ENCODE measurements at places on chromosomes 12 and 14.

DNA sequence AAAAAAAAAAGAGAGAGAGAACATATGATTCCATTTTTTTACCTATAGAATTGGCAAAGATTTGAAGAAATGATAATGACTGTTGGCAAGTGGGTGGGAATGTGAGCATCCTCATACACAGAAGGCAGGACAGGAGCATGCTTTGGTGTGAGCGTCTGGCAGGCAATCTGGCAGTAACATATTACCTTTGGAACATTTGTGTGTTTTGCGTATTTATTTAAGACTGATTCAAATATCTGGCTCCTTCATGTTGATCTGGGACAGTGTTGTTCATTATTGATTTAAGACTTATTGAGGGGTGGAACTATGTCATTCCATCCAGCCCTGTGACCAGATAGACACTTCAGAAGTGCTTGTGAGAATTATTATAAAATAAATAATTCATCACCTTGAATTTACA is 53.1 kb downstream of the PPP1R36 start:
- DNase-seq = no peak

DNA sequence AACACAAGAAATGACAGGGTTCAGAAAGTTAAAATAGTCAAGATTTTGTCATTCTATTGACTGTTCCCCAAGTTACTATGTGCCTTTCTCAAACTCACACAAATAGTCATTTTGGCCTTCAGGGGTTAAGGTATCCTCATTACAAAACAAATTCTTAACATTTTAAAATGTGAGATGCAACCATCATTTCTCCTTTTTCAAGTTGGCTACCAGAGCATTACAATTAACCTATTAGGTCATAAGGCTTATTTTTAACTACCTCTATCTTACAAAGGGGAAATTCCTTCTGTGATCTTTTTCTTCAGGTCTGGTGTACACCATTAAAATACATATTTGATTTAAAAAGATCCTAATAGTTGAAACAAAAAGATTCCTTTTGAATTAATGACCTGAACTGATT is 61.2 kb downstream of the SLC38A1 start:
- no peak for DNase-seq

DNA sequence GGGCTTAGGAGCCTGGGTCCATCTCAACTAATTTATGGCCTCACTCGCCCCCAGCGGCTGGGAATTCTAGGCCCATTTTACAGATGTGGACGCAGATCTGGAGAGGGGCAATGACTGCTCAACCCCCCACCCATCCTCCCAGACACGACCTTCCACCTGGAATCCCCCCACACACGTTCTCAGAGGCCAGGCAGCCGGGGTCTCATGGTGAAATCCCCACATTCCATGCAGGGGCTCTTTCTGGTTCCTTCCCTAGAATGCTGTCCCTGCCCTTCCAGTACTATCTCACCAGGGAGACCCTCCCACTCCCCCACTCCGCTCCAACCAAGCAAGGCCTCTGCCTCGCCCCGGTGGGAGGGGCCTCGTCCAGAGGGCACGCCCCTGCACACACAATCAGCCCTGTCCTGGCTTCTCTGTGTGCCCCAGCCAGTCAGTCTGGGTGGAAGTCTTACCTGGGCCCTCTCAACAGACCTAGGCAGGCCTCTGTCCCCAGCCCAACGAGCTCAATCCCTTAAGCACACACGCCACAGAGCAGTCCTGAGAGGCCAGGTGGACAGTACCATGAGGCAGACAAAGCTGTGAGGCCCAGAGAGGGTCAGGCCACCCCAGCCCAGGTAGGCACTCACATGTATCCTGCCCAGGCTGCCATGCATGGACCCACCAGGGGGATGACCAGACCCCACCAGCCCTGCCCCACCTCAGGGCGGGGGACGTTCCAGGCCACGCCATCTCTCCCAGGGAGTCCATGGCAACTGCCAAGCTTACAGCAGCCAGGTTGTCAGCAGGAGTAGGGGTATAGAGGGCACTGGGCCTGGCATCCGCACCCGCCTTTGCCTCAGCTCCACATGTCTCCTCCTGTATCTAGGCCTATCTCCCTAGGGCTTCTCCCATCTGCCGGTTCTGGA is 1.3 kb upstream of the ANKRD9 start:
- DNase-seq = no peak

GRCh38 chr12:113374823-113375428 is 16.5 kb downstream of the PLBD2 start:
- no peak for DNase-seq

- no peak for DNase-seq
Observed at GRCh38 chr14:100542619-100543205, 44.5 kb downstream of the BEGAIN start.

- no peak for DNase-seq
Observed at GRCh38 chr12:25830456-25830855, 128.0 kb upstream of the RASSF8 start.

- DNase-seq = no peak
Observed at GRCh38 chr12:27083861-27084394, 1.6 kb upstream of the C12orf71 start.

- DNase-seq = no peak
Observed at GRCh38 chr12:78494911-78495310, 369.7 kb upstream of the SYT1 start.

GRCh38 chr14:96938946-96939345 is 141.8 kb downstream of the VRK1 start:
- no peak for DNase-seq

GRCh38 chr14:45990252-45990651 is 661.3 kb downstream of the RPL10L start:
- DNase-seq = no peak

DNA sequence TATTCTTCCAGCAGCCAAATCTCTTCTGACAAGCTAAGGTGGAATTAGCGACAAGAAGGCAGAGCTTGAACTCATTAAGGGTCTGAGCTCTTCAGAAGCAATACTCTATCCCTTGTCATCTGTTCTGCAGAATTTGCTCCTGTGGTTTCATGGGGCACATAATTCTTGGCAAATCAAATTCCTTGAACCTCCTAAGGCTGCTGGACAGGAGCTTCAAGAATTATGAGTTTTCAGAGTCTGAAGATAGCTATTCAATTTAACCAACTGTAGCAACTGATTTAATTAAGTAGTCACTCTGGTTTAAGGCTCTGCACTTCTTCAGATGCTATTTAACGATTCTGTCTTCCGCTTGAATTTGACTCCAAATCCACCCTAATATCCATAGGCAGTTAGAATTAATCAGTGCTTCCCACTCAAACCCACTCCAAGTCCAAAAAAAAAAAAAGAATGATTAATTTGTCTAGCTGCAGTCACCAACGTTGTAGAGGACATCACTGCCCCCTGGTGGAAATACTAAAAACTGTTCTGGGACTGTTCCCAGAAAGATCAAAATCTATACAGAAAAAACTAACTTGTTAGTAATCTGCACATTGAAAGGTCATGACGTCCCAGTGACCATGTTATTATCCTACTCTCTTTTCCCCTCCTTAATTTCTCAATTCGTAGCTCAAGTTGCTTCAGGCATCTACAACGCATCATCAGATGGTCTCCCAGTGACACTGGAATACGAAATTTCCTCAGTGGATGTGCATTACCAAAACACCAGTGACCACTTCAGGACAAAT is 169.9 kb downstream of the KIF21A start:
- DNase-seq = no peak

DNA sequence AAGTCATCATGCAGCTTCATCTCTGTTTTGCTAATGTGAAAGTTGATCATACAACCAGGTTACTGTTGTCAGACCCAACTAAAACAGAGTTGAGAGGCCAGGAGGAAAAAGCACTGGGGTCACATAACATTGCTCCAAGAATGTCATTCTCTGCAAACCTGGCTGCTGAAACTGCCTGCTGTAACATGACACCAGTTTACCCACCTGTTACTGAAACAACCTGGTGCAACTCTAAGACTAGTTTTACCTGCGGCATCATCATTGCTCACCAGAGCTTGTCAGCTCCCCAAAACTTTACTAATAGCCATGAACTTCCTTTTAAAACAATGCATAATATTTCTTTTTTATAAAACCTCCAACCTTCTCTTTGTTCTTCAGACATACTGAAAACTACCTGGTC is 30.7 kb upstream of the DEGS2 start:
- no peak for DNase-seq

All from CD4-positive, alpha-beta T cell (primary cell).